ENCODE measurements at places on chromosomes 3 and 15.

- no peak for ATAC-seq
These were observed 61.0 kb upstream of the PYDC2 start for GRCh38 chr3:191399918-191400317.

- ATAC-seq: no peak
These were observed 837.6 kb upstream of the DPPA4 start for GRCh38 chr3:110174908-110175307.

DNA sequence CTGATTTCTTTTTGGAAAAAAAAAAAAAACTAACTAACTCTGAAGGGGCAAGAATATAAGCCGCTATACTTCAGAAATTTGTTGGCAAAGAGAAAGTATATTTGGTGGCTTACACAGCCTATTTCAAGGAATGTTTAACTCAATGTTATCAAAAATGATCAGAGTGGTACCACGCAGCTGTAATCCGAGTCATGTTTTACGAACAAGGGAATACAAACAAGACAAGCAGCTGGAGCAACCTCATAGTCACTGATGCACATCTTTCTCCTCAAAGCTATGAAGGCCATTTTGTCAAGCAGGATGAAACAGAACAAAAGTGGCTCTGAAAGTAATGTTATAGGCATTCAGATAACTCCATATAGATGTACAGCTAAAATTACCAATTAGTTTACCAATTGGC lies 81.2 kb downstream of the SCAPER start:
- no peak for ATAC-seq

- ATAC-seq: no peak
These were observed 357.8 kb downstream of the OCA2 start for GRCh38 chr15:27741226-27741860.

GRCh38 chr3:53846134-53846850 lies at the start of the genes CHDH and IL17RB:
Gene CHDH, minus strand, starts transcription at chr3:53846419. Its CDS starts 22,411 bp downstream, at chr3:53824008.
Gene IL17RB, plus strand, starts transcription at chr3:53846568. Its CDS starts 21 bp downstream, at chr3:53846589.
- peak; percentile 61 for ATAC-seq

DNA sequence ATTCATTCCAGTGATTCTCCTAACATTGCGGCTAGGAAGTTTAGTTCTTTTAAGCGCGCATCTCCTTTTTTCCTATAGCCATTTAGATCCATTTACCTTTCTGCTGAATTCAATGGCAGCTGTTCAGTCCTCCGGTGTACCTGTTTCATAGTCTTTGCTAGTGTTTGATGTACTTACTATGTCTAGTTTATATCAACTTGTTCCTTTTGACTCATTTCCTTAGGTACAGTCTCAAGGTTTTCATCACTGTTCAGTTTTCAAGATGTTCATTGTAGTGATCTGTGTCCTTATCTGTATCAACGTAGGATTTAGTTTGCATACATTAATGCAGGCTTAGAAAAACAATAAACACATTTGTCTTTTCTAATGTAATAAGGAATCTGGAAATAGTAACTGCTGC lies 59.0 kb upstream of the MBNL1 start:
- no peak for ATAC-seq

- no peak for ATAC-seq
These were observed 88.2 kb downstream of the FAM43A start for GRCh38 chr3:194773771-194774455.

GRCh38 chr15:101078669-101079323 lies 159.6 kb downstream of the LRRK1 start:
- peak; percentile 39 for ATAC-seq

DNA sequence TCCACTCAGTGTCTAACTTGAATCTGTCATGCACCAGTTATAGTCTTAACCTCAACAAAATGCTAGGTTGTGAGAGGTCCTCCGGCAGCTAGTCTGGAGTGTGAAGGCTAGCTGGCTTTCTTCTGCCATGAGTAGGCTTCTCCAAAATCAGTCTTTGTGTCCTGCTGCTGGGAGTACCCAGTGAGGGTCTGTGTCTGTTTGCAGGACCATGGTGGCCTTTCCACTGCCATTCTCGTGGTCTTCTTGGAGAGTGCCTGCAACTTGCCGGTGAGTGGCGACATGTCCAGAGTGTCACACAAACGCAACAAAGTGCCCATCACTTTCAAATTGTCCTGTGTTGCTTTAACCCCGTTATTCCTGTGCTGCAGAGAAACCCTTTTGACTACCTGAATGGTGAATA lies 34.0 kb downstream of the ESYT3 start:
- ATAC-seq: no peak

- no peak for ATAC-seq
These were observed 33.5 kb upstream of the CSPG5 start for GRCh38 chr3:47612178-47612577.

GRCh38 chr3:197295871-197296270 lies 2.5 kb downstream of the DLG1 start:
- ATAC-seq: no peak

DNA sequence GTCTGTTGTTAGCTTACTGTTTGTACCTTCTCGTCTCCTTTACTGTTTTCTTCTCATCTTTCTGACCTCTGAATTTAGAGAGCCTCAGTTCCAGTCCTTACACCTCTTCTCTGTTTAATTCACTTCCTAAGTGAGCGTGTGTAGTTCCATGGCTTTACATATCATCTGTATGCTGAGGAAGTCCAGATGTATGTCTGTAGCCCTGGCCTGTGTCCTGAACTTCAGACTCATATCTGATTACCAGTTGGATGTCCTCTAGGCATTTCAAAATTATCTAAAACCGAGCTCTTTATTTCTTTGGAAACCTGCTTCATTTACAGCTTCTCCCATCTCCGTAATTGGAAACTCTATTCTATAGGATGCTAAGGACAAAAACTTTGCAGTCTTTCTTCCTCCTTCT lies 75.8 kb downstream of the MAP2K5 start:
- ATAC-seq: no peak

DNA sequence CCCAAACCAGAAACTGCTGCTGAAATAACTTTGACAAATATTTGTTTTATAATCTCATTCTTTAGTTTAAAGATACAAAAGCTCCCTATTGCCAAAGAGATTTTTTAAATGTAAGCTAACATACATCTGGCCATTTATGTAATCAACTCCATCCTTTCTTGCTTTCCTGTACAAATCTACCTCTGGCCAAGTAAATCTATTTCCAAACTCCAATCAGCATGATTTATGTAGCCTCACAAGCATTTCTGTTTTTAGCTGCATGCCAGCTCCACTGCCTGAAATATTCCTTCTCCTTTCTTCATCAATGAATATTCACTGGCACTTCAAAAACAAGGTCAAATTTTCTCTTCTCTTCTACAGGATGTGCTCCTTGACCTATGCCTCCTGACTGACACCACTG lies 80.0 kb downstream of the SHOX2 start:
- no peak for ATAC-seq

DNA sequence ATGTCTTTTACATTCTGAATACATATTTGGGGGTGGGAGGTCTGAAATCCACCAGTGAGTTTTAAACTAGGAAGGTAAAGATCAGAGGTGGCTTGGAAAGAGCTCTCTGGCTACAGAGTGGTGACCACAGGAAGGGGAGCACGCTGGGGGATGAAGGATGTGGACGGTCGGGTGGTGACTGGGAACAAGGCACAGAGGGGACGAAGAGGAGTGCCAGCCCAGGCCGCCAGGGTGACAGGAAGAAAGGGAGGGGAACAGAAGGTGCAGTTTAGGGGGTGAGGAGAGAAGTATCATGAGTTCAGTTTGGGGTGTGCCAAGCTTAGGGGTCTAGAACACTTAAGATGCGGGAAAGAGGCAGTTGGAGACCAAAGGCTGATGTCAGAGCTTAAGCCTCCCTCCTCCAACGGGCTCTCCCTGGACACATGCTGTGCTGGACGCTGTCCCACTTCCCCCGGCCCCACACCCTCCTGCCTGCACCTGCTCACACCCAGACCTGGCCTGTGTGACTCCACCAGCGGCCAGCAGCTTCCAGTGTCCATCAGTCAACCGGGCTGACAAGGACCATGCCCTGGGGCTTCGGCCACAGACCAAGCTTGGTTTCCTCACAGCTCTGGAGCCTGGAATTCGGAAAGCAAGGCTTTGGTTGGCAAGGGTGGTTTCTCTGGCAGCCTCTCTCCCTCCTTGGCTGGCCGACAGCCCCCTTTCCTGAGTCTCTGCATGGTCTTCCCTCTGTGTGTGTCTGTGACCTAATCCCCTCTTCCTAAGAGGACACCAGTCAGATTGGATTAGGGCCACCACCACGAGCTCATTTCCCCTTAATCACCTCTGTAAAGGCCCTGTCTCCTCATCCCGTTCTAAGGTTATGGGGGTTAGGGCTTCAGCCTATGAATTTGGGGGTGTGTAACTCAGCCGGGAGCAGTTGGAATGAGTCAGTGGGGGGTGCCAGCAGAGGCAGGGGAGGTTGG lies 120.4 kb upstream of the IQSEC1 start:
- ATAC-seq: no peak

DNA sequence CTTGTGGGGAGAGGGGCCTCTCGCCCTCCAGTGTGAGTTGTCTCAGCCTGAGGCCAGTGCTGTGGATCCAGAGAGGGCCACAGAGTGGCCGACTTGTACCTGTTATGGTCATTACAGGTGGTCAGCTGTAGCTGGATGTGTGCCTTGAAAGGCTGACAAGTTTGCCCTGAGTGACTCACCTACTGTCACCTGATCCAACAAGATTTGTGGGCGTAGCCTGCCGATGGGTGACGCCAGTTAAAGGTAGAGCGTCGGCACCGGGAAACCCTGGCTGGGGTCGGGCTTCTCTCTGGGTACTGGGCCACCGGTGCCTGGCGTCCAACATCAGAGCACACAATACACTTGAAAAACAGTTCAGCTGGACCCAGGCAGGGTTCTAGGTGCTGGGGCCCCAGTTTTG lies 2.8 kb upstream of the ISG20 start:
- no peak for ATAC-seq

GRCh38 chr3:48915296-48915695 lies 3.3 kb upstream of the ARIH2 start:
- ATAC-seq: no peak

DNA sequence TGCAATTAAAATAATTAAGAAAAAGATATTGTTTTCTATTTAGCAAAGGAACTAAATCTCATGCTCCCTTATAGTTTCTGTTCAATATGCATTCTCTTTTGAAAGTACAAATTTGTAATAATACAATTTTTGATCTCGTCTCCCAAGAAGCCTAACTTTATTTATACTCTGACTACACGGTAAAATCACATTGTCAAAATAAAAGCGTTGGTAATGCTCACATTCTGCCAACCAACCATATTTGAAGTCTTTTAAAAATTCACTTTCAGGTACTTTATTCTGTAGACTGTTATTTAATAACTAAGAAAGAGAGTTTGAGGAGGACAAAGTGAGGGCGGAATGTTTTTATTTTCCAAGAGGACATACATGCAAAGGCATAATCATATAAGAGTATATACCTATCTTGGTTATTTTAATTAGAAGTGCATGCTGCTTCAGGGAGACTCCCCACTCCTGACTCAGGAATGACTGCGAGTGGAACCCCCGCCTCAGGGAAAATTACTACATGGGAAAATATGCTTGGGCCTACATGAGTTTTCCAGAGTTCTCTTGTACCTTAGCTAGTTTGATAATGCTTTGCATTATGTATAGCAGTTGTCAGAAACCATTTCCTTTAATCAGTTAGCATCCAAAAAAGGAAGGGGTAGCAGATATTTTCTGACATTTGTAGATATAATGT lies 19.3 kb downstream of the MBNL1 start:
- no peak for ATAC-seq

GRCh38 chr15:33317896-33318295 lies 7.1 kb downstream of the RYR3 start:
- no peak for ATAC-seq

DNA sequence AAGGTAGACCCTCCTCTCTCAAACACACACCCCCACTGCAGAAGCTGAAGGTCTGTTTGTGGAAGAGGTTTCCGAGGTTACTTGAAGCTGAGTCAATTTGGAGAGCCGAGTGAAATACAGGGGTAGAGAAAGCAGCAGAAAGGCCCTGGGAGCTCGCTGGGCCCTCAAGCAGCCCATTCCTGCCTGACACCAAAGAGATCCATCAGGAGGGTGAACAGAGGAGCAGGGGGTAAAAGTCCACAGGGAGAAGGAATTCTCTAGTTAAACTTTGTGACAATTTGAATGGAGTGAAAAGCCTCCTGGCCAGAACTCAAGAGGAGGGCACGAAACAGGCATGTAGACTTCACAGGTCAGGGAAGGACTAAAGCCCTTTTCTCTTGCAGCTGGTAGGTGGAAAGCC lies 13.6 kb upstream of the SLC27A2 start:
- no peak for ATAC-seq

DNA sequence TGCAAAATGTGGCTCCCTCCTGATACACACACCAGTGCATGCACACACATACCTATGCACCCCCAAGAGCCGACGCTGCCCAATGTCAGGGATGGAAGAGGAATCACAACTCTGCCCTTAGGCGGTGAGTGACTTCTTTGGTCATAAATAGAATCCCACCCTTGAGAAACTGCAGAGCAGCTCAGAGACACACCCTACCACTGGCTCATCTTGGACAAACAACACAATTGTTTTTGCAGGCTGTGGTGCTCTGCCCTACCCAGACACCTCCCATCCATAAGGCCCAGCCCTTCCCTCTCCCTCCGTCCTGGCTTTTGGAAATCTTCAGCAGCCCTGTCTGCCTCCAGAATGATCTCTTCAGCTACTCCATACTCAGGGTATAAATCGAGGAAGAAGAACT lies 73.8 kb upstream of the HRH1 start:
- no peak for ATAC-seq

GRCh38 chr15:63063164-63063756 lies 20.7 kb downstream of the TPM1 start:
- ATAC-seq: no peak

DNA sequence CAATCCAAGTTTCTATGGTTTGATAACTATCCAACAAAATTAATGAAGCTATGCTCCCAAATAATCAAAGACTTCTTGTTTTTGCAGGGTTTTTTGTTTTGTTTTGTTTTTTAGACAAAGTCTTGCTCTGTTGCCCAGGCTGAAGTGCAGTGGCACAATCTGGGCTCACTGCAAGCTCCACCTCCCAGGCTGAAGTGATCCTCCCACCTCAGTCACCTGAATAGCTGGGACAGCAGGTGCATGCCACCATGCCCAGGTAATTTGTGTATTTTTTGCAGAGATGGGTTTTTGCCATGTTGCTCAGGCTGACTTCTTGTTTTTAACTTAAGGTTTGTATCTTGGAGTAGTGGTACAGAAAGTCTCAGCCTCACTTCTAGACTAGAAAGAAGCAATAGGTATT lies 11.0 kb upstream of the GATM start:
- no peak for ATAC-seq

- peak; percentile 89 for ATAC-seq
These were observed 44.9 kb downstream of the OXSR1 start for GRCh38 chr3:38210141-38210757.

DNA sequence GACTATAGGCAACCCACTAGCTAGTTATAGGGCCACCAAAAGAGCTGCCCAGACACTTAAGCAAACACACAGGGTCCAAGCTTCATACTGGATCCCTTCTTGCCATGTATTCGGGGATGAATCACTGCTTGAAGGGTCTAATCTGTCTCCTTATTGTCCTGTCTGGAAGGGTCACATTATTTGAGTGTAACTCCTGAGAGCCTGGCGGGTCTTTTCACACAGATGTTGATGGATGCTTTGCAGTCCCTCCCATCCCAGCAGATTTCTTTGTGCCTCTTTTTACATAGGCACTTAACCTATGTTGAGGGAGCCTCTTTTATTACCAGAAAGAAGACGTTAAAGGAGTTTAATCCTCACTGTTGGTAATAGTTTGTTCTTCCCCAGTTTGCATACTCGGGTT lies 56.6 kb downstream of the BBX start:
- ATAC-seq: no peak
